ENCODE measurements at places on chromosomes 16 and 17.
A peak's percentile ranks its signal among the peaks of the same experiment; 100 is the strongest.

- peaks cover 13% of the 10 kb centered on the region for H3K4me1 ChIP-seq
- H3K27me3 ChIP-seq, result no peaks in the 10 kb centered on the region
- DNase-seq, result no peak
- H3K27ac ChIP-seq, result no peak overlapping the region
- H3K36me3 ChIP-seq, result peaks cover 1% of the 10 kb centered on the region
- H3K4me3 ChIP-seq, result no peak overlapping the region
These were observed 2.1 kb downstream of the ARMC5 start for GRCh38 chr16:31461201-31461920.

DNA sequence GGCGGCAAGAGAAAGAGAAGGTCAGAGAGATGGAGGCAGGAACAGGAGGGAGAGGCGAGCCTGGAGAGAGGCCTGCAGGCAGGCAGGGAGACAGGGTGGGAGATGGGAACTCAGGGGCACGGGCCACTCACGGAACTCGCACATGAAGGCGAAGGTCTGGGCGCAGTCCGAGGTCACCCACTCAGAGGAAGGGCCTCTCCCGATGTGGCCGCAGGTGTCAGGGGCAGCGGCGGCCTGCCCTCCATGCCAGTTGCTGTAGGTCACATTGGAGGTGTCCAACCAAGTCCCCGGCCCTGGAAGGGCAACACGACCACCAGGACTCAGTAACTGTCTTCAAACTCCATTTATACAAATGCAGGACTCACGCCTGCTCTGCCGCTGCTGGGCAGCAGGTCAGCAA, 22.4 kb upstream of the BCO1 start:
- no peaks in the 10 kb centered on the region for H3K36me3 ChIP-seq
- H3K4me1 ChIP-seq, result peaks cover 16% of the 10 kb centered on the region
- H3K27ac ChIP-seq, result no peak overlapping the region
- H3K4me3 ChIP-seq, result no peak overlapping the region

DNA sequence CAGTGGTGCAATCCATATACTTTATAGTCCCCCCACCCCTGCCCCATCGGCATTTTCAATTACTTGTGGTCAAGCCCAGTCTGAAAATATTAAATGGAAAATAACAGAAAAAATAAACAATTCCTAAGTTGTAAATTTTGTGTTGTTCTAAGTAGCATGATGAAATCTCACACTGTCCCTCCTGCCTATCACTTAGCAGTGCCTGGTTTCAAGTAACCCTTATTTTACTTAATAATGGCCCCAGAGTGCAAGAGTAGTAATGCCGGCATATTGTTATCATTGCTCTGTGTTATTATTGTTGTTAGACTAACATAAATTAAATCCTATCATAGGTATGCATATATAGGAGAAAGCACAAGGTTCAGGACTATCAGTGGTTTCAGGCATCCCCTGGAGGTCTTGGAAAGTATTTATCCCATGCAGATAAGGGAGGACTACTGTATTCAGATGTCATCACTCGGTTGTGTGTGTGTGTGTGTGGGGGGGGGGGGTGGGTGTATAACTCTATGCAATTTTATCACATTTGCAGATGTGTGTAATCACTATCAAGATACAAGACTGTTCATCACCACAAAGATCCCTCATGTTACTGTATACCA, 9.3 kb downstream of the UBE2G1 start:
- no peaks in the 10 kb centered on the region for H3K27me3 ChIP-seq
- DNase-seq, result no peak
- no peaks in the 10 kb centered on the region for H3K36me3 ChIP-seq
- no peaks in the 10 kb centered on the region for H3K4me1 ChIP-seq
- no peak overlapping the region for H3K27ac ChIP-seq
- no peak overlapping the region for H3K4me3 ChIP-seq

GRCh38 chr17:42744283-42744805, 496 bp downstream of the EZH1 start:
- no peaks in the 10 kb centered on the region for H3K27me3 ChIP-seq
- H3K4me1 ChIP-seq, result peaks cover 23% of the 10 kb centered on the region
- peak overlapping the region; percentile 64 for H3K27ac ChIP-seq
- peak; percentile 90 for DNase-seq
- H3K36me3 ChIP-seq, result no peaks in the 10 kb centered on the region

DNA sequence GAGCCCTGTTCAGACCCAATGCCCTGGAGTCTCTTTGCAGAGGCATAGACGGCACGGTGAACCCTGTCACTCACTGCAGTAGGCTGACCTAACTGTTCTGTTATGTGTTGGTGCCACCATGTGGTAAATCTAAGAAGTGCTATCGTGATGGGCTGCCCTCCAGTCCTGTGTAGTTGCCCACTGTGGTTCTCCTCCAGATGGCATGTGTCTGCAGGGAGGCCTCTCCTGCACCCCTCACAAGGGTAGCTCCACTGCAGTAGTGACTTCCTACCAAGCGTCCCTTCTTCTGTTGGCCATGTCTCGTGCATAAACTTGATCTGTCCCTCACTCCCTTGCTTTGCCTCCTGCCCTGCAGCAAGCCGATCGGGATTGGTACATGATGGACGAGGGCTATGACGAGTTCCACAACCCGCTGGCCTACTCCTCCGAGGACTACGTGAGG, 5.8 kb downstream of the DHX38 start:
- no peak overlapping the region for H3K4me3 ChIP-seq
- peaks cover 14% of the 10 kb centered on the region for H3K36me3 ChIP-seq
- no peaks in the 10 kb centered on the region for H3K27me3 ChIP-seq

GRCh38 chr17:76274112-76274956, 9.2 kb downstream of the UBALD2 start:
- H3K27ac ChIP-seq, result no peak overlapping the region
- H3K4me3 ChIP-seq, result no peak overlapping the region
- H3K4me1 ChIP-seq, result peaks cover 15% of the 10 kb centered on the region

DNA sequence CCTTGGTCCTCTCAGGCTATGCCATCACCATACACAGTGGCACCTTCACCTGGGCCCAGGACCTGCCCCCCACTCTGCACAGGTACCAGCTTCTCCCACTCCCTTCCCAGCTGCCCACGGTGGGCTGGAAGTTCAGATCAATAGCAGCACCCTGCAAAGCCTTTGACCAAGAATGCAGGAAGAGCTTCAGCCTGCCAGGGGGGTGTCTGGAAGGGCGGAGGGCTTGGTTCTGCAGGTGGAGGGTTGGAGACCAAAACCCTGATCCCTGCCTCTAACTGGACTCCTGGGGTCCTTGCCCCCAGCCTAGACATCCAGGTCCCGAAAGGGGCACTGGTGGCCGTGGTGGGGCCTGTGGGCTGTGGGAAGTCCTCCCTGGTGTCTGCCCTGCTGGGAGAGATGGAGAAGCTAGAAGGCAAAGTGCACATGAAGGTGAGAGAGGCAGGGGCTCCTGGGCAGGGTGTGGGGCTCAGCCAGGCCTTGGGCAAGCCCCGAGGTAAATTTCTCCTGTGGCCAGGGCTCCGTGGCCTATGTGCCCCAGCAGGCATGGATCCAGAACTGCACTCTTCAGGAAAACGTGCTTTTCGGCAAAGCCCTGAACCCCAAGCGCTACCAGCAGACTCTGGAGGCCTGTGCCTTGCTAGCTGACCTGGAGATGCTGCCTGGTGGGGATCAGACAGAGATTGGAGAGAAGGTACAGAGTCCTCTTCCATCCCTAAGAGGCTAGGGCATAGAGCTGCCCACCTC, 34.3 kb downstream of the ABCC3 start:
- no peak overlapping the region for H3K4me3 ChIP-seq
- H3K4me1 ChIP-seq, result peaks cover 32% of the 10 kb centered on the region
- no peak for DNase-seq
- H3K27ac ChIP-seq, result no peak overlapping the region

- H3K27ac ChIP-seq, result no peak overlapping the region
- peaks cover 24% of the 10 kb centered on the region for H3K4me1 ChIP-seq
- H3K36me3 ChIP-seq, result no peaks in the 10 kb centered on the region
- no peak overlapping the region for H3K4me3 ChIP-seq
These were observed 43.8 kb upstream of the CDH13 start for GRCh38 chr16:82582975-82583374.

DNA sequence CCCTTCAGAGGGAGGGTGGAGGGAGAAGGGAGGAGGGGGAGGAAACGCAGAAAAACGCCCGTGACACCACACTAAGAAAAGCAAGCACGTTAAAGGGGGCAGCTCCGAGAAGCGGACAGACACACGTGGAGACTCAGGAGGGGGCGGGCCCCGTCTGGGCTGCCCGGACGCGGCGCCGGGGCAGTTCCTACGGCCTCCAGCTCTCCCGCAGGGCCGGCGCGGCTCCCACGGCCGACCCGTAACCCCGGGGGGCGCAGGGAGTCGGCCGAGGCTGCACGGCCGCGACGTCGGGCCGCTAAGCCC, 362 bp downstream of the KLHDC4 start:
- H3K27me3 ChIP-seq, result no peaks in the 10 kb centered on the region
- peak overlapping the region; percentile 74 for H3K4me3 ChIP-seq
- H3K4me1 ChIP-seq, result 0 out of 2 replicates have a peak, but pooled peaks cover 5% of the 10 kb centered on the region

GRCh38 chr17:10336393-10336792, 36.4 kb downstream of the MYH13 start:
- no peak overlapping the region for H3K27ac ChIP-seq
- no peaks in the 10 kb centered on the region for H3K36me3 ChIP-seq
- H3K4me1 ChIP-seq, result no peaks in the 10 kb centered on the region
- DNase-seq, result no peak

DNA sequence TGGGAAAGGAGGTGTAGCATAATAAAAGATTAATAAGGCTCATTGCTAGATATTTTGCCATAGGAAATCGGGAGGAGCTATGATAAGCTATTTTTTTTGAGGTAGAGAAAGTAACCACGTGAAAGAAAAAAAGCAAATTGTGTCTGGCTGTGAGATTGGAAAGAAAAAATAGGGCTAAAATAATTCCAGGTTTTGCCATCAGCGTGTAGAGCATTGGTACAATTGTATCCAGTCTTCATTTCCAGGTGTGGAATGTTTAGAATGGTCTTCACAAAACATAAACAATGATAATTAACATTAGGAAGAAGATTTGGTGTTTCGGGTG, 1.1 kb downstream of the TANC2 start:
- no peaks in the 10 kb centered on the region for H3K27me3 ChIP-seq
- no peak for DNase-seq
- H3K27ac ChIP-seq, result no peak overlapping the region
- H3K4me3 ChIP-seq, result no peak overlapping the region

GRCh38 chr16:15691046-15691445, 41.0 kb downstream of the NDE1 start:
- DNase-seq, result no peak
- no peaks in the 10 kb centered on the region for H3K4me1 ChIP-seq
- no peaks in the 10 kb centered on the region for H3K27me3 ChIP-seq
- H3K27ac ChIP-seq, result no peak overlapping the region

- no peaks in the 10 kb centered on the region for H3K36me3 ChIP-seq
- no peaks in the 10 kb centered on the region for H3K27me3 ChIP-seq
- H3K4me3 ChIP-seq, result no peak overlapping the region
- no peaks in the 10 kb centered on the region for H3K4me1 ChIP-seq
These were observed 41.1 kb downstream of the SRL start for GRCh38 chr16:4200781-4201137.

- H3K36me3 ChIP-seq, result no peaks in the 10 kb centered on the region
- no peaks in the 10 kb centered on the region for H3K4me1 ChIP-seq
These were observed 27.7 kb downstream of the GPR142 start for GRCh38 chr17:74394977-74395376.

DNA sequence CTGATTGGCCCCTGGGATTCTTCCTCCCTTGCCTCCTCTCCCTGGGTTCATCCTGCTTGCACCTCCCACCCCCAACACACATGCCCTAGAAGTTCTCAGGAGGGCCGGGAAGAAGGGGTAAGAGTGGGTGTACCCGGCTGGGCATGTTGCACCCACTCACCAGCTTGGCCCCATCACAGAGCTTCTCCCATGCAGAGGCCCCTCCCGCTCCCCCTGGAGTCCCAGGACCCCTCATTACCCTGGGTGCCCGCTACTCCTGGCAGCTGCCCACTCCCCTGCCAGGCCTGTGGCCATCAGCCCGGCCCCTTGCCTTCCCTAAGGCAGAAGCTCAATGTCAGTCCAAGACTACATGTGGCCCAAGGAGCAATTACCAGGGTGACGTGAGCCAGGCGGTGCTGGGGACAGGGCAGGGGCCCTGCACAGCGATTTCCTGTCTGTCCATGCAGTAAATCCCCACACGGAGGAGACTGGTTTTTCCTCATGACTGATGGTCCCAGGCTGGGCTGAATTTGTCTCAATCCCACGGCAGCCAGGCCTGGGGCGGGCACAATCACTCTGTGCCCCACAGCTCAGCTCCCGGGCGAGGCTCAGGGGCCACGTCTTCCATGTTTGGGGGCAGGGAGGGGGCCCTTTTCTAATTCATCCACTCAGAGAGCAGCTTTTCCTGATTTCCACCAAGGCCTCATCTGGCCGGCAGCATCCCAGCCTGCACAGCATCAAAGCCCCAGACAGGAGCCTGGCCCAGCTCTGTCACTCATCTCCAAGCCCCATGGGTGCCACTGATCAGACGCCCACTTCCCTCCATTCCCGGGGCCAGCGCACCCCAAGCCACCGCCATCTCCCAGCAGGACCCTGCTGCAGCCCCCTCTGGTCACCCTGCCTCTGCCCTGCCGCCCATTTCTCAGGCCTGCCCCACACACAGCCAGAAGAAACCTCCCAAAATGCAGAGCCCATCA, 234.7 kb downstream of the KATNIP start:
- no peak overlapping the region for H3K4me3 ChIP-seq
- no peaks in the 10 kb centered on the region for H3K4me1 ChIP-seq
- no peaks in the 10 kb centered on the region for H3K36me3 ChIP-seq
- no peak for DNase-seq
- H3K27ac ChIP-seq, result no peak overlapping the region

DNA sequence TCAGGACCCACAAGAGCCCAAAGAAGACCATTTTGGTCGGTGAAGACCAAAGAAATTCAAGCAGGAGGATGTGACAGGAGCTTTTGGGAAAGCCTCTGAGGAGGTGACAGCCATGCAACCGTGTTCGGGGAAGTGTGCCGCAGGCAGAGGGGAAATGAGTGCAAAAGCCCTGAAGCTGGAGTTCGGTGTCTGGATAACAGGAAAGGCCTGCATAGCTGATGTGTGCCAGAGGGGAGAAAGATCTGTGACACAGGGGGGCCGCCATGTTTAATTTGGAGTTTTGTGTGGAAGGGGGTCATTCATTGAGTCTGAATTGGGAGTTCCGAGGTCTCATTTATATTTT, 870 bp upstream of the ZC3H7A start:
- H3K4me1 ChIP-seq, result peaks cover 17% of the 10 kb centered on the region
- peak overlapping the region; percentile 91 for H3K27ac ChIP-seq
- no peaks in the 10 kb centered on the region for H3K27me3 ChIP-seq
- peaks cover 1% of the 10 kb centered on the region for H3K36me3 ChIP-seq

DNA sequence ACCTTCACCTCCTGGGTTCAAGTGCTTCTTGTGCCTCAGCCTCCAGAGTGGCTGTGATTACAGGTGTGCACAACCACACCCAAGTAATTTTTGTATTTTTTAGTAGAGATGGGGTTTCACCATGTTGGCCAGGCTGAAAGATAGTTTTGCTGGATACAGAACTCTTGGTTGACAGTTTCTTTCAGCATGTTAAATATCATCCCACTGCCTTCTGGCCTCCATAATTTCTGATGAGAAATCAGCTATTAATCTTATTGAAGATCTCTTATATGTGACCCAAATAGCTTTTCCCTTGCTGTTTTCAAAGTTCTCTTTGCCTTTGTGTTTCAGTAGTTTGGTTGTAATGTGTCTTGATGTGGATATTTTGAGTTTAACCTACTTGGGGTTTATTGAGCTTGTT, 50.3 kb upstream of the BRD7 start:
- DNase-seq, result no peak
- no peaks in the 10 kb centered on the region for H3K4me1 ChIP-seq
- no peak overlapping the region for H3K4me3 ChIP-seq
- H3K36me3 ChIP-seq, result no peaks in the 10 kb centered on the region

- no peak overlapping the region for H3K27ac ChIP-seq
- H3K27me3 ChIP-seq, result no peaks in the 10 kb centered on the region
- DNase-seq, result no peak
- no peak overlapping the region for H3K4me3 ChIP-seq
- H3K36me3 ChIP-seq, result no peaks in the 10 kb centered on the region
These were observed 4.6 kb upstream of the KCNJ12 start for GRCh38 chr17:21371511-21372081.
